ENCODE measurements at places on chromosomes 7 and 10.

DNA sequence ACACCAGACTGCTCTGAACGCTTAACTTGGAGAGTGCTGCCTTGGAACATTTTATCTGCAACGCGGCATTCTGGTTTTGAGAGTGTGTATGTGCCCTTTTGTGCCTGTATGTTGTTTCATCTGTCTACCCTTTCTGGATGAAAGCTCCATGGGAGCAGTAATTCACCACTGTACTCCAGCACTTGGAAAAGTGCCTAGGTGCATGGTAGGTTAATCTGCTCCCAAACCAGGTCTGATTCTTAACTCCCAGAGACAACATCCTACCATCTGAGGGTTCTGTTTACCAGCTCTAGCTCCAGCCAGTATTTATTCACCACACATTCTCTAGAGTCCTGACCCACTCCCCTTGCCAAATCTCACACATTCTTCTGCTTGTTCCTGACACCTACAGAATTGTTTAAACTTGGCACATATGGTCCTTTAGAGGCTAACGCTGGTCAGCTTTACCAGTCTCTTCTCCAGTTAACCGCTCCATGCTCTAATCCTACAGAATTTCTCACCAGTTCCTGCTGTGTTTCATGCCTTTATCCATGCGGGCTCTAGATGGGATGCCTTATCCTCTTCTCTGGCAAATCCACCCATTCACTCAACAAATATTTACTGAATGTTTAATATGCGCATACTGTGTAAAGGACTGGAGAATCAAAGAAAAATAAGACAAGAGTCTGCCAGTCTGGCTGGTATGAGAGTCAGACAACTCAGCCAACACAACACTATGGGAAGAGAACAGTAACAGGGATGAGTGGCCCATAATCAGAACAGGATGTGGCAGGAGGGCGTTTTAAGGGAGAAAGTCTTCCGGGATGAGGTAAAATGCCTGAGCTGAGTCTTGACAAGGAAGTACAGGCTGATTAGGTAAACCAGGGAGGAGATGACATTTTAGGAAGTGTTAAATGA is 46.3 kb downstream of the MTPN start:
- DNase-seq, result no peak

GRCh38 chr10:71725249-71725648 is 5.7 kb upstream of the C10orf105 start:
- no peak for DNase-seq

GRCh38 chr7:2937701-2938513 is 93.8 kb upstream of the GNA12 start:
- DNase-seq, result no peak

DNA sequence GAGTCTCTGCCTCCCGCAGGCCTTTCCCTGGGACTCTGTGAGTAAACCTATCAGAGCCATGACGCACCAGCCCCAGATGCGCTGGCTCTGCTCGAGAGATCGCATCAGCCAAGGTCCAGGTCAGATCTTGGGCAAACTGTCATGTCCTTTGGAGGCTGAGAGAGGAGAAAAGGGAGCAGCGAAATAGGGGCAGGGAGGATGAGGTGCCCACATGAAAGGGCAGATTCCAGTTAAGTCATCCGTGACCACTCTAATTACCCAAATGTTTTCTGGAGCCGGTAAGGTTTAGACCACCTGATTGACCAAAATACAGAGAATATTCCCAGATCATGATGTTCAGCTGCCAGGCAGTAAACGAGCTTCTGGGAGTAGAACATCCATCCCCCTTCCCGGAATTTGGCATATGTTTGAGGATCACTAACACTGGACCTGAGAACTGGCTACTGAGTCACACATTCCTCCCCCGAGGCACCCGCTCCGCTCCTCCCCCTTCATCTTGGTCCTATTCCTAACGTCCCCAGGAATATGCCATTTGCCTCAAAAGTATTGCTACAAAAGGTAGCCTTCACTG is 88.0 kb downstream of the FGFR2 start:
- DNase-seq, result no peak

DNA sequence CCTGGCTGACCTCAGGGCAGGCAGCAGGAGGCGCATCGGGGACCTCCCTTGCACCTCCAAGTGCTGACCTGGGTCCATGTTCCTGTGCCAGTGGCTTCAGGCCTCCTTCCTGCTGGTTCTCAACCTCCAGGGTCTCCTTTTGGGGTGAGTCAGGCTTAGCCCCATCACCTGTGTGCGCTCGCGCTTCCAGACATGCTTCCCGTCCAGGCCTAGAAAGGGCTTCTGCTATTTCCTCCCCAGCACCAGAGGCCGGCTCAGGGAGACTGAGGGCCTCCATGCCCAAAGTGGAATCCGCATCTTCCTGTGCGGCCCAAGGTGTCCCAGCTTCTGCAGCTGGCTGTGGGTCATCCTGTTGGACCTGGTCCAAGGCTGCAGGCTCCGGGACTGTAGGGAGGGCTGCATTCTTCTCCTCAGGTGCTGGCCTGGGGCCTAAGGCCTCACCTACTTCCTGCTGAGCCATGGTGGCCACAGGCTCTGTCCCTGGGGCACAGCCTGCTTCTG is 5.9 kb downstream of the NACAD start:
- DNase-seq, result no peak

DNA sequence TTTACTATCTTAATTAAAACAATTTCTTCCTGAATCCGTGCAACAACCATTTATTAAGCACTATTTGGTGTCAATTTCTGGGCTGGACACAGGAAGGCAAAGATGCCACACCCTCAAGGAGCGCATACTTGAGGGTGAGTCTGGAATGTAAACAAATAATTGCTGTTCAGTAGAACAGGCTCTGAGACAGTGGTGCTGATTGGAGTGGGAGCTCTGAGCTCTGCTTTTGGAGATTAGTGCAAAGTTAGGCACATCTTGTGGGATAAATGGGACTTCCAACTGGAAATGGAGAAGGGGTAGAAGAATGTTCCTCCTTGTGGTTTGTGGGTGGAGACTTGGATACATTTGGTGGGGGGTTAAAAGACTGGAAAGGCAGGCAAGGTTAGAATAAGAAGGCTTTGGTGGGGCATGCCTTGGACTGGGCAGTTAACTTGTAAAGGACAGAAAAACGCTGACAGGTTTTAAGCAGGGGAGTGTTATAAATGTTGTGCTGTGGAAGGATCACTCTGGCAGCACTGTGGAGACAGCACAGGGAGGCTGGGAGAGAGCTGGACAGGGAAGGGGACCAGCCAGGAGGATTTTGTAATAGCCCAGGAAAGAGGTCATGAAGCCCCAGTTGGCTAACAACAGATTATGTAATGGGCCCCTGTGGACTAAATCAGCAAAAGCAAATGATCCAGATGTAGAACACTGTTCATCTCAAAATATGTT is 80.7 kb downstream of the ZNF365 start:
- DNase-seq, result no peak

- DNase-seq, result no peak
Observed at GRCh38 chr10:33143160-33143728, 185.2 kb upstream of the ITGB1 start.

DNA sequence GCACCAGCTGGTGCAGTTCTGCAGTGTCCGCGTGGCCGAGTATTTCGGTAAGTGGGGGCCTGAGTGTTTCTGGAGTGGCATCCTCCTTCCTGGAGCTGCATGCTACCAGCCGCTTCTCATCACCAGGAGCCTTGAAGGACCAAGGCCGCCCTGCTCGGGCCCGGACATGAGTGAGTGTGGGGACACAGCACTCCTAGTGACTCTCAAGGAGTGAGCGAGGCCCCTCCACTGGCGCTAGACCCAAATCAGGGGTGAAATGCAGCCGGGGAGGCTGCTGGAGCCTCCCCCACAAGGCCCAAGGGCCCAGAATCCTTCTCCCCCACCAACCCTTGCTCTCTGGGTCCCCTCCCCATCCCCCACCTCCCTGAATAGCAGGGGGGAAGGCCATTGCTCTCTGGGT is 48.0 kb downstream of the CAMK2B start:
- no peak for DNase-seq

DNA sequence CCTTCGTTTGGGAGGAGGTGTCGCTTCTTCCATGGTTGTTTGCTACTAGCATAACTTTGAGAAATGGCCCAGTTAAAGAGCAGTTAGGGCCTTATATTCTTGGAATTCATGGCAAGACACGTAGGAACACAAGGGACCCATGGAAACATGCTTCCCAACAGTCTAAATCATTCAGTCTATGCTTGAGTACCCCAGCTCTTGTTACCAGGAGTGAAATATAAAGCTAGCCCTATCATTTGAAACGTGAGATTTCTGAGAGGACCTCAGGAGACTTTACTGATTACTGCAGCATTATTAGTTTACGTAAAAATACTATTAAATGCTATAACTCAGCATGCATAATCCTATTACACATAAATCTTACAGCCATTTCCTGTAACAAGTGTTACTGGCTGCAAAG is 328.6 kb upstream of the CDC14C start:
- DNase-seq, result no peak

DNA sequence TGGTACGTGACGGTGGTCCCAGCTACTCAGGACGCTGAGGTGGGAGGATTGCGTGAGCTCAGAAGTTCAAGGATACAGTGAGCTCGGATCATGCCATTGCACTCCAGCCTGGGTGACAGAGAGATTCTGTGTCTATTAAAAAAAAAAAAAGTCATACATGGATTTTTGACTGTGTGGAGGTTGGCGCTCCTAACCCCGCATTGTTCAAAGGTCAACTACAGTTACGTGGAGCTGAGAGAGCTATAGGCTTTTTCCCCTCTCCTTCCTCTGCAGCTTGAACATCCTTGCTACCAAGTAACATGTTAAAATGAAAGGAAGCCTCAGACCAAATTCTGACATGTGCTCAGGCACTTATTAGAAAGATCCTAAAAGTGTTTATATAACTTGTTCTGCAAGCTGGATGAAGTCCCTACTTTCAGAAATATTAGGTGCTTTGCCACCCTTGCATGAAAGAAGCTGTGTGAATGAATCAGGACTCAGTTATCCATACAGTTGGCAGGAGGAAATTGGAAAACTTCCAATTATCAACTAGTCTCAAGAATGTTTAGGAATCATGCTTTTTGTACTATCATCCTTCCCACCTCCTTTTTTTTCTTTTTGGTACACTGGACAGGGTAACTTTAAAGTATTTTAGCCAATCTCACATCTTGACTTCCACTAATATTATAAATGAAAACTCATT is 12.5 kb upstream of the ST7 start:
- DNase-seq, result no peak

DNA sequence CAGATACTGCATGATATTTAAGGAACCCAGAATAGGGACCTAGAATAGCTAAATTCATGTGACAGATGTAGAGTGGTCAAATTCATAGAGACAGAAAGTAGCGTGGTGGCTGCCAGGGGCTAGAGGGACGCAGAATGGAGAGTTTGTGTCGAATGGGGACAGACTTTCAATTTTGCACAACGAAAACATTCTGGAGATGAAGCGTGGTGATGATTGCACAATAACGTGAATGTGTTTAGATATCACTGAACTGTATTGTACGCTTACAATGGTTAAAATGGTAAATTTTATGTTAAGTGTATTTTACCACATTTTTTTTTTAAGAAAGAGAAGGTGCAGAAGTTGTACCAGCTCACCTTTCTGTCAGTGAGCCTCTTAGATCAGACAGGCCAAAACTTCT is 137.8 kb upstream of the TNS3 start:
- DNase-seq, result no peak

GRCh38 chr7:90597563-90598253 is 1.6 kb downstream of the CDK14 start:
- no peak for DNase-seq
